ENCODE measurements at places on chromosomes 6 and 20.

DNA sequence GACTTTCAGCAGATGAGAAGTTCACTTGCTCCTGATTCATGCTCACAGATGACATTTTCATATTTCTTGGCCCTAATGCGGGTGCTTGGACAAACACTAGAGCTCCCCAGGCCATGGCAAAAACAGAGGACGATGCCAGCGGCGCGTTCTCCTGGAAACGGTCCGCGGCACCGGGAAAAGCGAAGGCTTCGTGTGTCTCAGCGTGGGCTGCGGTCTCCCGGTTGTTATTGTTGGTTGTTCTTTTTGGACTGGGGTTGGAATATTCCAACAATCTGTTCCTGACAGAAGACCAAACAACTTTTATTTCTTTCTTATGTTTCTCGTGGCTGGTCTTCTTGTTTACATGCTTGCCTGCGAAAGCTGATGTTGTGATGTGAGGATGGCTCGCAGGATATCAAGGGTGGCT lies 46.8 kb upstream of the NEDD9 start:
- no peak for DNase-seq

DNA sequence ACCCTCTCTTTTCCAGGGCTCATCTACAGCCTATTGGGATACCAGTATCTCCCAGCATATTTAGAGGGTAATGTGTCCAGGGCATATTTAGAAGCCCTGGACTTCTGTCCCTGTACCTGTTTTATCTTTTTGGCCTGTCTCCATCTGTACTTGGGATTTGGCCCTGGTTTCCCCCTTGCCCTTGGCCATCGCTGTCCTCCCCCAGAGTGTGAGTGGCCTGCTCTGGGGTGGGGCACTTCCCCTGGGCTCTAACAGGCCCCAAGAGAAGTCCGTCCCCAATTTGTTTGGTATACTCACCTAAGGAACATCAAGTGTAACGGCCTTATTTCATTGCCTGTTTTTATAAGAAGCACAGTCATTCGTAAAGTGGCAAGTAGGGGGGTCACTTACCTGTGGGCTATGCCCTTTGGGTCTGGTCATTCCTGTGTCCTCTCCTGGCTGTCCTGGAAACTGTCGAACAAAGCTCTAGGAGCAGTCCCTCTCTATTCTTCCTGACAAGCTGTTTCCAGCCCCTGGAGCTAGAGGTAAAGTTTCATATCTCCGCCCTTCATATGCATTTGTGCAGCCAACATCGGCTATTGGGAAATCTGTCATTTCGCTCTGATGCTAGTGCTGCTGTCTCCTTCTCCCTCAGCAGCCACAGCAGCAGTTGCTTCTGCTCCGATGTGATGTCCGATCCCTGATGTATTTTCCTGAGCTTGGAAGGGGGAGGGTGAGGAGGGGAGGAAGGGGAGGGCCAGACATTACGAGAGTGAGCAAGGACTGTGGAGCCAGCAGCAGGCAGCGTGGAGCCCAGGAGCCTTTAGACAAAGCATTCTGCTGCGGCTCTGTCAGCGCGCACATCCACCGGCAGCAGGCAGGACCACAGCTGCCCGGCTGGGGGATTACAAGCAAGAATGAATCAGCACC lies 83.4 kb downstream of the TCP11 start:
- DNase-seq: no peak

DNA sequence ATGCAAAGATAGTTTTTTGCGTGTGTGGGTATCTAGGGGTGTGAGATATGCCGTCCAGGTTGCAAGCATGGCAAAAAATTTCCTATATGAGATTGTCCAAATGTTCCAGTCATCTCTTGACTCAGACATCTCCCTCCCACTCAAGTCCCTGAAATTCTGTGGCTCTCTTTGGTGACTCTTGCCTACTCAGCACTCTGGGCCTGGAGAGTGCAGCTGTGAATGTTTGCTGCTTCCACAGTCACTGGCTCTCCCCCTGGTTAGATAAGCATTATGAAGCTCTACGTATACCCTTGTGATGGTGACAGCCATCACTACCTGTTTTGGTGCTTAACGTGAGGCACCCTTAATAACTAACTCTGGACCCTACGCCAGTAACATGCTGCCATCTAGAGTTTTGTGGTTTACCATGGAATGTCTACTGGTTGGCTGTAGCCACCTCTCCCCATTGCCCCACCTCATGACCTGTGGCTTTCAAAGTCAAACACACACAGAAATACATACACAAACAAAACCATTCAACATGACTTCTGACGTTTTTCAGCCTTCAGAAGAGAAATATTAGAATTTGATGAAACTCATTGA lies 621.9 kb upstream of the CITED2 start:
- no peak for DNase-seq

GRCh38 chr6:170438861-170439260 lies 114.2 kb downstream of the PSMB1 start:
- DNase-seq: peak; percentile 42

DNA sequence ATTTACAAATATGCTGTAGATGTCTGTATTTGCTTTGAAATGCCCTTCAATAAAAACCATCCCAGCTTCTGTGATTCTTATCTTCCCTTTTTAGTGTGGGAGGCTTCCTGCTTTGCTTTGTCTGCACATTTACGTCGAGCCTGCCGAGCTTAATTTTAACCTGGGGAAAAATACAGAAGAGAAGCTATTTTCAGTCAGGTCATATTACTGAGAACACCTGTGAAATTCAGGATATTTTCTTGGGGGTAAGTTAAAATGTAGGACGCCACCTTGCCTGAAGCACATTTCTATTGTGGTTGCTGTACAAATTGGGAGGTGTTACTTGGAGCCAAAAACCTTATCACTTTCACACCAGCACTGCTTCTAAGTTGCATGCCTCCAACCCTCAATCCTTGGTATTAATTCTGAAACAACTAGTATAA lies 43.6 kb upstream of the FUCA2 start:
- DNase-seq: no peak

DNA sequence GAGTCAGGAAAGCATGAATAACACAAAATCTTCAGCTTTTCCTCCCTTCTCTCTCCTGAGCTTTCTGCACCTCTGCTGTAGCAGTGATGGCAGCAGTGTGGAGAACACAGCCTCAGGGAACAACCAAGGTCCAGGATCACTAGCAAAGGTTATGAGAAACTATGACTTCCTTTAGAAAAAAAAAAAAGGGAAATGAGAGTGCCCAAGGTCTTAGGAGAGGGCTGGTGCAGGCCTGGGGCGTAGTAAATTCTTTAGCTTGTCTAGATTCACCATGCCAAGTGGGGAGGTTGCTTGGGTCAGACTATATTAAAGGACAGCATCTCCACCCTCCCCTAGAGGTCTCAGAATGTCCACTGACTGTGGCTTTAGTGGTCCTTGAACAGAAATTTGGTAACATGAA lies 40.4 kb upstream of the POLR1H start:
- DNase-seq: no peak

- DNase-seq: no peak
These were observed 52.5 kb downstream of the ALDH5A1 start for GRCh38 chr6:24547243-24547642.

- DNase-seq: no peak
These were observed 104.0 kb downstream of the TFAP2A start for GRCh38 chr6:10310826-10311225.

DNA sequence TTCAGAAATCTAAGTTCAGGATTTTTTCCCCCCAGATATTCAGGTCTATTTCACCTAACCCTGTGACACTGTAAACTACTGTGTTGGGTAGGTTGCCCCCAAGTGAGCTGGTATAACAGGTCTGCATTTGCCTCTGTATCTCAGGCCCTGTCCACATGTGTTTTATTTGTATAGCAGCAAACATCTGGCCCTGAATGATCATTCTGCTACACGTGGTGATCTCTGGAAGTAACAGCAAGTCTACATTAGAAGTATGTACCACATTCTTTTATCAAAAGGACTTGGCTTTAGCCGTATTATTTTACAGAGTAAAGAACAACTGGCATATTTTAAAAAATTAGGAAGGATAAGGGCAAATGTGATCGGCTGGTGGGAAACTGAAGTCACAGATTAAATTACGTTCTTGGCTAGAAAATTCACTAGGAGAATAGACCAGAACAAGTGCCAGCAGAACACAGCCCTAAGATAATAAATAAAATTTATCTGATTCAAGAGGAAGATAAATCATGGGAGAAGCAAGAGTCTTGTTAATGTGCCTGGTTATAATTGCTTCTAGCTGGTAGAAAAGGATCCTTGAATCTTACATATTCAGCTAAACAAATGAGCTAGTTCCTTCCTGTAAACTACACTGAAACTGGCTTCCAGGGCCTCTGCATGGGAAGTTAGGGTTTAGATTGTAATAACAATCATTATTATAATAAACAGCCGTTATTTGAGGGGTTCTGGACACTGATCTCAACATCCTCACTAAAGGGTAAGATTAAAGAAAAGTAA lies 192.1 kb downstream of the SAMD5 start:
- DNase-seq: no peak

GRCh38 chr6:168030218-168030746 lies 32.8 kb downstream of the KIF25 start:
- DNase-seq: no peak

GRCh38 chr20:62046431-62046830 lies 19.2 kb downstream of the TAF4 start:
- DNase-seq: no peak

GRCh38 chr6:68978411-68978810 lies 343.3 kb downstream of the ADGRB3 start:
- no peak for DNase-seq

GRCh38 chr20:20551409-20551808 lies 161.0 kb downstream of the RALGAPA2 start:
- no peak for DNase-seq

GRCh38 chr6:109002051-109002697 lies 92.5 kb downstream of the SESN1 start:
- DNase-seq: no peak

DNA sequence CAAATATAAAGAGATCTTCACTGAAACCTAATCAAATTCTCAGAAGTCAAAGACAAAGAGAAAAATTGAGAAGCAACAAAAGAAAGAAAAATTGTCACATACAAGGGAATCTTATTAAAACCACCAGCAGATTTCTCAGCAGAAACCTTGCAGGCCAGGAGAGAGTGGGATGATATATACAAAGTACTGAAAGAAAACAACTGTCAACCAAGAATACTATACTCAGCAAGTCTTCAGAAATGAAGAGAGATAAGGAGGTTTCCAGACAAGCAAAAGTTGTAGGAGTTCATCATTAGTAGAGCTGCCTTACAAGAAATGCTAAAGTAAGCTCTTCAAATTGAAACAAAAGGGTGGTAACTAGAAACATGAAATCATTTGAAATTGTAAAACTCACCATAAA lies 345.6 kb downstream of the MAFB start:
- DNase-seq: no peak

DNA sequence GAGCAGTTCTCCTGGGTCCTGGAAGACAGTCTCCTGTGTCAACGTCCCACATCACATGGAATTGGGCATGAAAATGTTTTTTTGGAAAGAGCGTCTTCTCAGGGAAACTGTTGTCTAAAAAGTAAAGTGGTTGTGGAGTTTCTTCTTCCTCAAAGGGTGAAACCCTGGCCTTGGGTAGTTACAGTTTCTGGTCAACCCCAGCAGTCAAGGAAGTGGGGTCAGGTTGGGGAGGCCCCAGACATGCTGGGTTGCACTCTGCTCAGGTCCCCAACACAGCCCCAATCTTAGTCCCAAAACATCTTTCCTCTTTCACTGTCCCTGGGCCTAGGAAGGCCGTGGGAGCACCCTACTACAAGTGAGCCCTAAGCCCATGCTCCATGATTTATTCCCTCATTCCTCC lies 996 bp upstream of the NFKBIE start:
- DNase-seq: no peak

DNA sequence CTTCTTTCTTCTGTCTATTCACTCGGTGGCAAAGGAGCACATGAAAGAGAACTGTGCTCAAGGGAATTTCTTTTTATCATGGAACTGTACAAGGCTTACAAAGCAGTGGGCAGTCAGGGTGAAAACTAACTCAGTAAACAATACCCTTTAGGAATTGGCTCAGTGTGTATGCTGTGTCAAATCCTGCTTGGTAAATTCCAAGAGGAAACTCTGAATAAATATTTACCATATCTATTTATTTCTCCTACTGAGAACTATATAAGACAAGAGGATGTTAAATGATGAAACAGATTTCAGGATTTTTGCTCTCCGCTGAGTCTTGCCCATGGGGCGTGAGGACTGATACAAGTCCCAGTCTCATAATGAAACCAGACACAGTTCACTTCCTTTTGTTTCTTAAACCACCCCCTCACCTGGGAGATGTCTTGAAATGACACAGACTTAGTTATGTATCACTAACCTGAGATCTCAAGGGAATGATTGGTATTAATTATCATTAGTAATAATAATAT lies 188.8 kb downstream of the BACH2 start:
- no peak for DNase-seq

- DNase-seq: peak; percentile 78
These were observed 70.9 kb downstream of the STK35 start for GRCh38 chr20:2172305-2173175.

DNA sequence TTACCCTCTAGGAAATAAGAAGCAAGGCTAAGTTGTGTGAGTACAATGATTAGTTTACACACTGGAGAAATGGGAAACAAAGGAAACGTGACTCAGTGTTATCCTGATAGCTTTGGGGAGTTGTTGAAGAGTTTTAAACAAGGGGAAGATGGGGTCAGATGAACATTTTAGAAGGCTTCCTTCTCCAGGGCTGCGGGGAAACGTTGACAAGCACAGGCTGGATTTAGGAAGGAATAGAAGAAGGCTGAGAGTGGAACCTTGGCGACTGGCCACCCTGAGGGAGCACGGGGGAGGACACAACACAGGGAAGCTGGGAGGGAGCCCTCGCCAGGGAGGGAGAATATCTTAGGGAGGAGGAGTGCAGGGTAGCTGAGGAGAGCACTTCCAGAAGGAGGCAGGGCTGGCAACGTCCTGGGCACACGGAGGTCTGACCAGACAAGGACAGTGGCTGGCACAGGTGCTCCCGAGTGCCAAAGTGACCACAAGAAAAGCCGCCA lies 134.7 kb downstream of the AIG1 start:
- DNase-seq: no peak

DNA sequence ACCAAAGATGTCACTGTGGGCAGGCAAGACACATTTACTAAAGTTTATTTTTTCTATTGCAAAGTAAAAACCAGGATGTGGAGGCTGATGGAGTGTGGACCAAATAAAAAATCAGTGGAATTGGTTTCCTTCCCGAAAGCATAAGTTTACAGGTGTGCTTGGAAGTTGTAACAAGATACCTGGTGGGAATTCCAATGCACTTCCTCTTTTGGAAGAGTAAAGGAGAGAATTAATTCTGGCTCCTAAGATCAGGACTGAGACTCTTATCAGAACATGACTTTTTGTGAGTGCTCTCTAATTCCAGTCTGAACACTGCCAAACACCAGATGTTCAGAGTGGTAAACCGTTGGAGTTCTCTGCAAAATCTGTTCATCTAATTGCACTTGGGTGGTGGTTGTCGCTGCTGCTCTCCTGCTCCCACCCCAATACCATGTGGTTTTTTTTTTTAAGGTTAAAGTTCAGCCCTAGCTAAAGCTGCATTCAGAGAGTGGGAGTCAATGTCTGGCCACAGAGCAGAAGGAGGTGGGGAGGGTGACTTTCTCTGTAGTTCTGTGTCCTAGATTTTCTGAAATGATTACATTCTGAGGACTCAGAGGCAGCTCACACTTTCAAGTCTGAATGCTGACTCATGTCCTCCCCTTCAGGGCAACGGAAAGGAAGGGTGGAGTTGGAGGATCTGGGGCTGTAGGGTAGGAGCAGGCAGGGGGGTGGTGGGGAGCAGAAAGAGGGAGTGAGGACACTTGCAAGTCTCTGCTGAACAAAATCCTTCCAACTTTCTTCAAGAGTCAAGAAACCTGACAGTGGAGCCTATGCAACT lies 275.8 kb upstream of the PRDM1 start:
- DNase-seq: no peak

Measured in type B pancreatic cell (in vitro differentiated cells).